ENCODE measurements at places on chromosomes 5 and 9.

DNA sequence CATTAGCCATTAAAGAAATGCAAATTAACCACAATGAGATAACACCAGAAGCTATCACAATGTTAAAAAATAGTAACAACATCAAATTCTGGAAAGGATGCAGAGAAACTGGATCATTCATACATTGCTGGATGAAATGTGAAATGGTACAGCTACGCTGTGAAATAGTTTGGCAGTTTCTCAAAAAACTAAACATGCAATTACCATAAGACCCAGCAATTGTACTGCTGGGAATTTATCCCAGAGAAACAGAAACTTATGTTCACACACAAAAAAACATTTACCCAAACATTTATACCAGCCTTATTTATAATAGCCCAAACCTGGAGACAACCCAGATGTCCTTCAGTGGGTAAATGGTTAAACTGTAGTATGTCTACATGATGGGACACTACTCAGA lies 592.9 kb downstream of the ZNF608 start:
- DNase-seq, result no peak
- no peak overlapping the region for H3K4me3 ChIP-seq
- H3K36me3 ChIP-seq, result no peaks in the 10 kb centered on the region
- no peak overlapping the region for H3K27ac ChIP-seq

DNA sequence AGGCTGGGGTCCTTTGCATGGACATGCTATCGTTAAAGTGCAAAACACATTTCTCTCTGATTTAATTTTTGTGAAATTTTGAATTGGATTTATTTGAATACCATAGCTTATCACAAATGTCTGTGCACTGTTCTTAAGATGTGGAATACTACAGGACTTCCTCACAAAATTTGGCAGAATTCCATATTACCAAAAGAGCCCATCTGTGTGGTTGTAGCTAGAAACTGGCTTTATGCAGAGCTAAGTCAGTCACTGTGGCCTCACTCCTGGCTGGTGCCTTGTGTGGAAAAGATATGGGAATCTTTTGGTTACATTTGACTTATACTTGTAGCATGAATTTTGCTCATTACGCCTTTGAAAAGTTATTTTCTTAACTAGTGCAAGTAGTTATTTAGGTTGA lies 35.5 kb downstream of the ACO1 start:
- H3K36me3 ChIP-seq, result peaks cover 3% of the 10 kb centered on the region
- H3K4me3 ChIP-seq, result no peak overlapping the region
- H3K27me3 ChIP-seq, result no peaks in the 10 kb centered on the region
- no peak overlapping the region for H3K27ac ChIP-seq

DNA sequence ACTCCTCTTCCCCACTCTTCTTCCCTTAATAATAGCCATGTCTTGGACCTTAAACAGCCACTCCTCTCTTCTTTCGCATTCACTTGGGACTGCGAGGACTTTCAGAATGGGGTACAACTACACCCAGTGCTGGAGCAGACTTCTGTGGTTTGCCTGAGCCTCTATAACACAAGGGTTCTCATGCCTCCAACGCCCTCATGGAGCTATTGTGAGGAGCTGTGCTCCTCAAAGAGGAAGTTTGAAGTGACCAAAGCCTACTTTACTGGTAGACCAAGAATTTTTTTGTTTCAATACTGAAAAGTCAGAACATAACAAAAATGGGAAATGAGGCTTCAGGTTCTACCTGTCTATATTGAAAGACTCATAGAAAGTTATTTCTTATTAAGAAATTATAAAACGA lies 316.4 kb downstream of the PIK3R1 start:
- H3K4me3 ChIP-seq, result no peak overlapping the region
- H3K4me1 ChIP-seq, result no peaks in the 10 kb centered on the region
- no peak for DNase-seq
- no peaks in the 10 kb centered on the region for H3K36me3 ChIP-seq
- no peaks in the 10 kb centered on the region for H3K27me3 ChIP-seq

- no peaks in the 10 kb centered on the region for H3K36me3 ChIP-seq
- no peak overlapping the region for H3K4me3 ChIP-seq
Measured at GRCh38 chr5:74179179-74179578, 461.3 kb downstream of the ENC1 start.

DNA sequence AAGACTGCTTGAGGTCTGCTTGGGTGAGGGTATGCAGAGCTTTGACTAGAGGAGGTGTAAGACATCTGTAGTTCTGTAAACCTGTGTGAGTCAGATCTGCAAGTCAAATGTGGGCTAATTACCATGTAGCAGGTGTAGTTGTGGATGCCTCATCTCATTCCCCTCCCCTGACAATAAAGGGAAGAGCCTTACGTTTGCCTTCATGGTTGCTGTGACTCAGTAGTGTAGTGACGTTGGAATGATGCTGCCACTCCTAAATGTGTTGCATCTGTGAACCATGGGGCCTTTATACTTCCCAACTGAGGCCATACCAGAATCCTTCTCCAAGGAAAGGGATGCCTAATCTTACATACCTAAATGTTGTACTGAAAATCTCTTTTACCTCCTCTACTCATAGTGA lies 26.0 kb downstream of the PRDM6 start:
- no peak overlapping the region for H3K27ac ChIP-seq
- H3K4me3 ChIP-seq, result no peak overlapping the region
- no peaks in the 10 kb centered on the region for H3K4me1 ChIP-seq
- H3K36me3 ChIP-seq, result no peaks in the 10 kb centered on the region
- H3K27me3 ChIP-seq, result no peaks in the 10 kb centered on the region
